ENCODE measurements at places on chromosomes 5 and 9. TPM values are rescaled to one million over a fixed set of nuclear protein-coding genes. Genes with fewer than 3 reads are reported as not detected.

DNA sequence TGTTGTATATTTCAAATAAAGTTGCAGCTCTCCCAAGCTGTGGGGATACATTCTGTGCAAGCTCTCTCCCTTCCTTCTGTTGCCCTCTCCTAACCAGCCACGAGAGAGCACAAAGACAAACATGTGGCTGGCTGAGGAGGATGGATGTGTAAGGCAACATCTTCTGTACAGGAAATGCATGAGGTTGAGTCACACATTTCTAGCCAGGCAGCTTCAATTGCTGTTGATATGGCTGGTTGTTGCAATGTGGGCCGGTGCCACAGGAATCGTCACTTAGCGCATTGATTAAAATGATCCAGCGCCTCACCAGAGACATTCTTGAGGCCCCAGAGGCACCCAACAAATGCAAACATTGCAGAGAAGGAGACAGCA, 207.1 kb downstream of the ICE1 start:
- DNase-seq: no peak

GRCh38 chr9:98317134-98317857, 61.8 kb upstream of the TBC1D2 start:
- no peak for DNase-seq

GRCh38 chr9:107173422-107174180, 109.5 kb upstream of the RAD23B start:
- no peak for DNase-seq

DNA sequence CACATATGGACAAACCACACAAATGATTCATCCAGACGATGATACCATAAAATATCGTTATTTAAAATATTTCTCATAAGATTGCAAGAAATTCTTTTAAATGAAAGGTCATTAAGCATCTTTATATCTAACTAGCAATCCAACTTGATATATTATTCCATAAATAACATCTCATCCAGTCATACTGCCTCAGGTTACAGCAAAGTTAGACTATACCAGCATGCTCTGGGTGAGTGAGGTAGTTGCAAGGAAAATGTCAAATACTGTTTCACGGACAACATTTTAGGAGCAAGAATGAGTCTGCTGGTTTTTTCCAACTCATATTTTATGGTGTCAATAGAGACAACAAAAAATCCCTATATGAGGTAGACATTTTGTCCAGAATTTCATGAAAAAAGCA, 200.9 kb upstream of the TRPM3 start:
- DNase-seq: no peak

C5orf58 gene
- not detected for total RNA-seq

DNA sequence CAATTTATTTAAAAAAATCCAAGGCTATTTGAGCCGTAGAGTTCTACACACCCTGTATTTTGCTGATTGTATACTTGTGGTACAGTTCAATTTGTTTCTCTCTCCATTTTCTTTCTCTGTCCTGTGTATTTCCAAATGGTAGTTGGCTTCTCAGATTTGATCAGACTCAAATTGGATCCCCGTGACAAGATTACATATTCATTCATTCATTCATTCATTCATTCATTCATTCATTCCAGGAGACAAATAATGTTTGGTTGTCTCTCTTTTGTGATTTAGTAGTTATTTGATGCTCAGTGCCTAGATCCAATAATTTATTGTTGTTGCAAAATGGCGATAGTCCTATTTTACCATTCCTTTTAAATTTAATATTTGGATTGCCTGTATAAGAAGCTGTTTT, 292.8 kb upstream of the RIOK2 start:
- DNase-seq: no peak

GRCh38 chr9:21744841-21745240, 57.6 kb upstream of the MTAP start:
- DNase-seq: no peak

DNA sequence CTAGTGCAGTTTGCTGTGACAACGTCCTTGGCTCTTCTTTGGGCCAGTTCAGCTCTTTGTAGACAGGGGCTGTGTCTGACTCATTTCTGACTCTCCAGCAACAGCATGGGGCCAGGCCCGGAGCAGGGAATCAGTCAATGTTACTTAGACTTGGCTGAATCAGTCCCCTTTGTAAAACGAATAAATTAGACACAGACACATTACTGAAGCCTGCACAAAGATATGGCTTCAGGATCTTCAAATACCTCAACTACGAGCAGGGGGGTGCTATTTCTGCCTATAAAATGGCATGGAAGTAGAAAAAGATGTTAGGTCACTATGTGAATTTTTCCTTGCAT, 204.7 kb downstream of the TTLL11 start:
- DNase-seq: peak; percentile 50

Measured in stomach (tissue), 19 donors.